ENCODE measurements at places on chromosomes 16 and 17.

DNA sequence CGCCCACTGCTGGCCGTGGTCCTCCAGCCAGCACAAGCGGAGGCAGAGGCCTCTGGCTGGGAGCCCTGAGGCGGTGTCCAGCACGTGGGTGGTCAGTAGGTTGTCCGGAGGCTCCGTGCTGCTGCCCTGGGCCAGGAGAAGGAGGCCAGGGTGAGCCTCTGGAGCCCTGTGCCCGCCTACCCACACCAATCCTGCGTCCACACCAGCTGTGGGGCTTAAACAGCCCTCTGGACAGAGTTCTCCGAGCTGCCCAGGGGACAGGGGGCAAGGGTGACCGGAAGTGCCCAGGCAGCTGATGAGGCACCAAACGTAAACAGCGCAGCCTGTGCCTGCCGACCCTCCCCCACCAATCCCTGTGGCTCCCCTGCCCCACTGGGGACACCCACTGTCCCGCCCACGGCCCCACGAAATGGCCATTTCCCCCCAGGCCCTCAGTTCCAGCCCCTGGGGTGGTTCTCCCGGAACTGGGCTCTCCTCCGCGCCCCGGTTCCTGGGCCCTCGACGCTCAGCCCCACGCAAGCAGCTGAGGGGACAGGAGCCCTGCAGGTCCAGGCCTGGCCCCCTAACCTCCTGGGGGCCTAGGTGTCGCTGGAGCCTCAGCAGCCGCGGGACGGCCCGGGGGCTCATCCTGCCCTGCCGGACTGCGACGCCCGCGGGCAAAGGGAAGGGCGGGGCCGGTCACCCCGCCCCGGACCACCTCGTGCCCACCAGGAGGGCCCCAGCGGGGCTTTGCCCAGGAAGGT lies 27.9 kb upstream of the DBNDD1 start:
- DNase-seq, result no peak

- no peak for DNase-seq
Observed at GRCh38 chr16:62967611-62968010, 931.4 kb upstream of the CDH8 start.

GRCh38 chr17:8226536-8227237 lies 16.3 kb upstream of the AURKB start:
- peak; percentile 70 for DNase-seq

- DNase-seq, result no peak
Observed at GRCh38 chr17:77422748-77423113, 282.0 kb downstream of the SEC14L1 start.

GRCh38 chr16:76882105-76882504 lies 308.9 kb upstream of the MON1B start:
- no peak for DNase-seq

DNA sequence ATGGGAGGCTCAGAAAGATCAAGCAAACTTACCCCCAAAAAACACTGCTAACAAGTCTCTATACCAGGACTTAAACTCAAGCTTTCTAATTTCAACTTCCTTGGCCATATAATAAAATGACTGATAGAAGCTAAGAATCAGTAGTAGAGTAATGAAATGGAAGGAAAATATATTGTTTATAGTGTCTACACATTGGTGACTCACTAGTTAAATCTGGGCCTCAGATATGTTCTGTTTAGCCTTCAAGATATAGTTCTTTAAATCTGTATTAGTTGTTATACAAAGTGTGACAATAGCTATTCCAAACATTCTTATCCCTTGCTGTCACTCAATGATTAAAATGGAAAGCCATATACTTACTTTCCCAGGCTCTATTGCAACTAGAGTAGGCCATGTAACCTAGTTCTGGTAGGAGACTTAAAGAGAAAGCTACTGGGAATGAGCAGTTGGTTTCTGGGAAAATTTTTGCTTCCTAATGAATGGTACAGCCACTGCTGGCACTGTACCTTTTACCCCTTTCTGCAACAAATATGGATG lies 18.3 kb downstream of the SSH2 start:
- no peak for DNase-seq

- DNase-seq, result peak; percentile 93
Observed at GRCh38 chr17:67475161-67475937, 98.3 kb downstream of the PITPNC1 start.
